ENCODE measurements at places on chromosomes 5 and 9.

DNA sequence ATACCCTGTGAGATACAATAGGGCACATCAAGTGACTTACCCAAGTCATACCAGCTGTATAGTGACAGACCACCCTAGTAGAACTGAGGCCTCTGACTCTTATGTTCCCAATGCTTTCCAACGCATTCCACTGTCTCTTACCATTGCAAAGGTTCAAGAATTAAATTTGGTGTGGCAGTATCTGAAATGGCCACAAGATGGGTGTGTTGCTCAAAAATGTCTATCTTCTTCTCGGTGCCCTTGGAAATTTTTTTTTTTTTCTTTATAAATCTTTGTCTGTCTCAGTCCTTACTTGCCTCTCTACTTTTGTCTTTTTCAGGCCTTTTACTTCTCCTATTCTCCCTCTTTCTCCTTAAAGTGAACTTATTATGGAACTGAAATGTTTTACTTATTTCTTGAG is 48.4 kb downstream of the GPR21 start:
- DNase-seq, result no peak

DNA sequence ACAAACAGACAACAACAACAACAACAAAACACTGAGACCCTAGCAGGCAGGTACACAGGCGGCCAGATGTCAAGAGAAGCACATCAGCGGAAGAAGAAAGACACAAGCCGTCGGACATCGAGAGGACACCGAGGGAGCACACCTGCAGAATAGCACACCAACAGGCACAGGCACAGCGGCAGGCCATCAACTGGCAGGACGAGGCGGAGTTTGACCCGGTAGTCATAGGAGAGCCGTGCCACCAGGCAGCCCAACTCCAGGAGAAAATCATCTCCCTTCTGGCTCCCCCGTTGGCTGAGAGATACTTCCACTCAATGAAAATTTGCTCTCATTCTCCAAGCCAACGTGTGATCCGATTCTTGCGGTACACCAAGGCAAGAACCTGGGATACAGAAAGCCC is 352.1 kb upstream of the IZUMO3 start:
- no peak for DNase-seq

DNA sequence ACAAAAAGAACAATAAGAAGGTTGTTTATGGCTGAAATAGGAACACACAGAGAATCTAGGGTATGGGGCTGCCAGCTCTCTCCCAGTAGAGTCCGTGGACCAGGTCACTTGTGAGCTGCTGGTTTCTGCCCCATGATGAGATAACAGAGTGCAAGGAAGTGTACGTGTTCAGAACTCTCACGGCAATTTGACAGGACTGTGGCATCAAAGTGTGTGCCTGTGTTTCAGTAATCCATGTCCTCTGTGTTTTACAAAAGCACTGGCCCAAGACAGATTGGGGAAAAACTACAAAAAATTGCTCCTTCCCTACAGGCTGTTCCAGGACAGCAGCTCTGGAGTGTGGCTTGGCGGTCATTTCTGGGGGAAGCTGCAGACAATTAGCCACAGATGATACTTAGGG is 184.6 kb downstream of the AUH start:
- DNase-seq, result no peak

DNA sequence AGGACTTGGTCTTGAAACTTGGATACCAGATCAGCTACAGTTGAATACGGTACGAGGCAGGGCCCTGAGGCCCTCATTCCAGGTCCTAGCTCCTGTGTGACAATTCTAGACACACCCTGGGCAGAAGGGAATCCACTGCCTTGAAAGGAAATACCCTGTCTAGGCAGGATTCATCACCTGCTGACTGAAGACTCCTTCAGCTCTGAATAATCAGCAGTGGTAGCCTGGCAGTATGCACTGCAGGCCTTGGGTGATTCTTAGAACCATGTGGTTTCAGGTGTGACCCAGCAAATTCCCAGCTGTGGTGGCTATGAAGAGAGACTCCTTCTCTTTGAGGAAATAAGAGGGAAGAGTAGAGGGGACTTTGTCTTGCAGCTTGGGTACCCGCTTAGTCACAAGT is 17.2 kb upstream of the EFNA5 start:
- DNase-seq, result no peak

GRCh38 chr5:148815086-148815485 is 11.3 kb upstream of the ADRB2 start:
- DNase-seq, result no peak

DNA sequence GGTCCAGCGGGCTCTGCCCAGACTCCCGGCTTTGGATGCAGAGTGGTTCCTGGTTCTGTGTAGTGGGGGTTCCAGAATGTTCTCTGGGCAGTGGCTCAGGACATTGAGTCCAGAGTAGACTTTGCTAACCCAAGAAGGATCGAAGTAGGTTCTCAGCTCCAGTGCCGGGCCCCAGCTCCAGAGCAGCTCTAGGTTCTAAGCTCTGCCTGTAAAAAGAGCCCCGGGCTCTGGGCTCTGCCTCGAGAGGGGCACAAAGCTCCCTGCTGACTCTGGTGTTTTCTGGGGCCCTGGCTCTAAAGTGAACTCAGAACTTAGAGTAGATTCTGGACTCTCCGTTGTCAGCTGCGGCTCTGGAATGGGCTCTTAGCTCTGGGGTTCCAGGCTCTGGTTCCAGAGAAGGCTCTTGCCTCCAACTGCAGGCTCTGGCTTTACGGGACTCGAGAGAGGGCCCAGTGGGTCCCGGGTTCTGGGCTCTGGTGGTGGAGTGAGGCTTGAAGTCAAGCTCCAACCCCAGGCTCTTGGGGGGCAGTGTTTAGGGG is 414 bp downstream of the WDR38 start:
- no peak for DNase-seq

GRCh38 chr9:126838895-126839294 is 21.5 kb upstream of the ZBTB34 start:
- DNase-seq, result no peak

DNA sequence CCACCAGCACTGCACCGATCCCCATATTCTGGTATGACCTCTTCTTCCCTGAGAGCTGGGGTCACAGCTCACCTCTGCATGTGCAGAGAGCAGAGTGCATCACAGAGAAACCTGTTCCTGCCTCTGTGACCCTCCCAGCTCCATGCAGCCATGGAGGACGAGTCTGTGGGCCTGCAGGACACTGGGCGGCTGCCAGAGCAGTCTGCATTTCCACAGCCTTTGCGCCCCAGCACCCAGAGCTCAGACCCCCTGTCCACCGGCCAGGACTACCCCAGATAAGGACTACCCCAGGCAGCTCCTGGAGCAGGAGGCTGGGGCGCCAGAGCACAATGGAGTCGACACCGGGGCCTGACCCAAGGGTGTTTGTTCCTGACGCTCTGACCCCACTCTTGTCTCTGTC is 308.1 kb upstream of the IRX1 start:
- DNase-seq, result no peak

GRCh38 chr5:116740771-116741170 is 166.1 kb upstream of the SEMA6A start:
- no peak for DNase-seq

DNA sequence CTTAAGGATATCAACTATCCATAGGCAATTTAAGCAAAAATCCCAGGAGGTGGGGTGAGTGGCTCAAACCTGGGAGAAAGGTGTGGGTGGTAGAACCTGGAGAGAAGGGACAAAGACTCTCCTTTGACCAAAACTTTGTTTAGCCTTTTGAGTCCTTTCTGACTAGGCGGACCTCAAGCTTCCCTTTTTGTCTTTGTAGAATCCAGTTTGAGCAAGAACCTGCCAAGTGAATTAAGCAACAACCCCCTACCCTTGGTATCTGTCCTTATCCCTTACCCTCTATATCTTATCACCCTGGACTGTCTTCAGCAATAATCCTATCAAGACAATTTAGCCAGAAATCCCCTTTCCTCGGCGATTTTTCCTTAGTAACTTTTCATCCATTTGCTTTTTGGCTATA is 53.5 kb upstream of the SLC28A3 start:
- no peak for DNase-seq

- no peak for DNase-seq
These were observed 263.8 kb downstream of the SYK start for GRCh38 chr9:91065231-91066041.

- DNase-seq, result no peak
These were observed 21.2 kb downstream of the MEGF9 start for GRCh38 chr9:120692901-120693699.

GRCh38 chr5:56591081-56591480 is 224.3 kb upstream of the MAP3K1 start:
- no peak for DNase-seq

GRCh38 chr9:128887914-128888350 is 6.0 kb downstream of the LRRC8A start:
- no peak for DNase-seq

GRCh38 chr5:57172466-57173318 is 1.2 kb upstream of the GPBP1 start:
- DNase-seq, result no peak

- DNase-seq, result no peak
These were observed 27.4 kb upstream of the TXN start for GRCh38 chr9:110283751-110284150.

DNA sequence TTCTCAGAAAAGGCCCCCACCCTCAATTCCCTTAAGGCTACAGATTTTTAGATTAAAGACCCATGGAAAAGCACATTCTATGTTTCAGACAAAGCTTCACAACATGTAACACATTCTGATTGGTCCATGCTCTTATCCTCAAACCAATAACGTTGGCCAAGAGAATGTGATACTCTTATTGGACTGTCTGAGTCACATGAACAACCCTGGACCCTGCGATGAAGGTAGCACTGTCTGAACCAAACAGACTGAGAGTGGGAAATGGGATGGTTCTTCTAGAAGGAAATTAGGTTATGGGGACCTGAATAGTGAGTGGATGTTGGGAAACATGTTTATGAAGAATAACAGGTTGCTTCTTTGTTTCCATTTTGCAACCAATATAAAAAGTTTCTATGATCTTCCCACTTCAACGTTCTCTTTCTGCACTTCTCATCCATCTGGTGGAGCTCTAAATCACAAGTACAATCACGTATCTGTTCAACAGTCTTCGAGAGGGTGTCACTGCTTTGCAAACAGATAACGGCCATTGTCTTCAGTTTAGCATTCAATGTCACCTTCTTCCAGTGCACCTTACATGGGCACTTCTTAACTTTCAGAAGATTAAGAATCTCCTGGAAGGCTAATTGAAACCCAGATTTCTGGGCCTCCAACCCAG is 81.6 kb downstream of the PTCH1 start:
- no peak for DNase-seq

All from stimulated activated CD8-positive, alpha-beta memory T cell treated with anti-CD3 and anti-CD28 coated beads, Interleukin-4, amount 100 ng/mL, for 1 hour (primary cell).